ENCODE measurements at places on chromosomes 7 and 10.

GRCh38 chr7:112080978-112081377, 125.2 kb downstream of the DOCK4 start:
- DNase-seq = peak; percentile 58

DNA sequence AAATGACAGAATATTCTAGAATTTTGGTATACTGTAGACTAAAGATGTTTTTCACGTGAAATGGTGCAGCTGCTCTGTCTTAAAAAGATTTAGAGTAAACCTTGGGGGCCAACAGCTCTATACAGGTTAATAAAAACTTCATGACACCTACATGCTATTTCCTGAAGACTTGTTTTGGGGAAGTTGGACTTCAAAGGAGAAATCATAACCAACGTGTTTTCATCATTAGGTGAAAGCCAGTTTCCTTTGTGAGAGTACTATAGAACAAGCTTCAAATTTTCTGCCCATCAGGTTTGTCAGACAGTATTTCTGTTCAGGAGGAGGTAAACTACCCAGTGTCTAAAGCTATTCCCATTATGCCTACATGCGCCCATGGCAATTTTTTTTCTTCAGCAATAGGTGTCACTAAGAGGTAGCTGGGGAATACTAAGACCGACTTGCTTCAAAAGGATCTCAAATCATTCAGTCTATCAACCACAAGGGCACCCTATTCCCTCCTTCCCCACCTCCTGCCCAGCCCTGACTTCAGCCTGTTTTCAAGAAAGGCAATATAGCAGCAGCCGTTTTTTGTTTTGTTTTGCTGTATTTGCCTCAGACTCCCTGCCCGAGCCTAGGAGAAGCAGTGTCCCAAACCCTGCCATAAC, 237.3 kb upstream of the SP8 start:
- DNase-seq = no peak

GRCh38 chr7:100380196-100380595, 6.9 kb downstream of the PILRA start:
- DNase-seq = no peak

DNA sequence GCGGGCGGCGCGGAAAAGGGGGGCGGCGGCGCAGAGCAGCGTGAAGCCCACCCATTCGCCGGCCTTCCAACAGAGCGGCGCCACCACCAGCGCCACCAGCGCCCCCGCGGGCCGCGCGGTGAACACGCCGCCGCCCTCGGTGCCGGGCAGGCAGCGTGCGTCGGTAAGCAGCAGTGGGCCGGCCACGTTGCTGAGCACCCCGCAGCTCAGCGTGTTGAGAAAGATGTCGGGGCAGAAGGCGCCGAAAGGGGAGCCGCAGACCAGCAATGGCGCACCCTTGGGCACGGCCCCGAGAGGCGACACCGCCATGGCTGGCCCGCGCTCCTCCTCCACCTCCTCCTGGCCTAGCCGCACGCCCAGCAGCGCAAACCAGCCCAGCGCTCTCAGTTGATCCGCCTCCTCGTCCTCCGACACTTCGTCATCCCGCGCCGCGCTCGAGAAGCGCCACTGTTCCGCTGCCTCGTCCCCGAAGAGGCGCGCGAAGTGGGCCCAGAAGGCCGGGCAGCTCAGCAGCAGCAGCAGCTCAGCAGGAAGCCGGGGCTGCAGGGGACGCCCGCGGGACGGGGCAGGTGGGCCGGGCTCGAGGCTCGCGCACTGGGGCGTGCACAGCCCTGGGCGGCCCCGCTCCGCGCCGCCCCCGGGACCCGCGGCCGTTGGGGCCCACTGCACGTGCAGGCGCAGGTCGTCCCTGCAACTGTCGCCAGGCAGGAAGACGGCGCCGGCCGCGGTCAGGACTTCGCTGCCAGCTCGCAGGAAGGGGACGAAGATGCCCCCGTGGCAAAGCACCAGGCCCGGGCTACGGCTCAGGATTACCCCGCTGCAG, 623 bp downstream of the TYSND1 start:
- DNase-seq = no peak

GRCh38 chr7:131652194-131652593, 95.8 kb upstream of the PODXL start:
- DNase-seq = no peak

GRCh38 chr10:100717166-100717565, 28.2 kb upstream of the PAX2 start:
- no peak for DNase-seq

- no peak for DNase-seq
Measured at GRCh38 chr10:118873738-118874105, 119.0 kb upstream of the CACUL1 start.

DNA sequence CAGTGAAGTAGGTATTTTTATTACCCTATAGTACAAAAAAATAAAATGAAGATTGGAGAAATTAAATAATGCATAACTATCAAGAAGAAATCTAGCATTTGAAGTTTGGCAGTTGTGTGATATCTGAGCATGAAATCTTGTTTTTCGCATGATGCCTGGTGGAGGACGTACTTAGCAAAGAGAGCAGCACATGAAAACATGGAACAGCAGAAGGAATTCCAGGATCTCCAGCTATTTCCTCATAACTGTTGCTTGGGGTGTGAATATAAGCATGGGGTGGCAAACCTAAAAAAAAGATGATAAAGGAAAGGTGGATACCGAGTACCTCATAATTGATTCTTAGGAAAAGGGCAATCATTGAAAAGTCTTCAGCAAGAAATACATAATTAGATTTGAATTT, 174.3 kb upstream of the FAM3C start:
- no peak for DNase-seq
